Dermis microvascular lymphatic vessel endothelial cell (primary cell): ENCODE measurements at places on chromosomes 11 and 22. TPM values are rescaled to one million over a fixed set of nuclear protein-coding genes. Genes with fewer than 3 reads are reported as not detected.

Gene NCAPH2
- total RNA-seq: 22.0 and 22.2 TPM in 2 replicates

Gene RTN4RL2
- total RNA-seq: 0.13 TPM in 1 of 2 replicates, not detected in the other

DNA sequence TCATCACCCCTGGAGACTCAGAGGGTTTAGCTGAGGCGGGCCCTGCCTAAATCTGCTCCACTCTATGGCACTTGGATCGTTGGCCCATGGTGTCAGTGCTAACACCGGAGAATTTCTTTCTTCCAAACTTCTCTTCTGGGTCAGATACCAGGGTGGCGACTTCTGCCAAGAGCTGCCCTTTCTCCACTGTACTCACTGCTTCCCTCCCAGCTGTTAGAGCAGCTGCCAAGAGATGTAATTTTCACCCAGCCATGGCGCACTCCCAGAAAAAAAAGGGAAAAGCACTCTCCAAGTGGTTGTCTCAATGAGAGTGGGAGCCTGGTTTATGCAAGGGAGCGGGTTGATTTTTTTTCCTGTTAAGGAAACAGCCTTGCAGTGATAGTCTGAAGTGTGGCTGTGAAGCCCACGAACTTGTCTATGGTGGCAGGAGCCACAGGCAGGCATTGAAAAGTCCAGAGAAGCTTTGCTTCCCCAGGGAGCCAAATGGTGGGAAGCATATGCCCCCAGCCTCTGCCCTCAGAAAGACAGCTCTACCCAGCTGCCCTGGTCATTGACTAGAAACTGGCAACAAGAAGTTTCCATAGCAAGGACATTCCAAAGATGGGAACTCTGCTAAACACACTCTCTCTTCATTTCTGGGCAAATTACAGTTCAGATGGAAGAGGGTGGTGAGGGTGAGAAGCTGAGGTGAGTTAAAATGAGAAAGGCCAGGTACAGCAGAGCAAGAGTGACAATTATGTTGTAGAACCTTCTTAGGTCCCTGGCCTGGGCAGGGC is 10.7 kb downstream of the PCSK7 start:
- no peak for DNase-seq

GRCh38 chr22:48367731-48368130 is 1459.9 kb downstream of the BRD1 start:
- DNase-seq: no peak

DNA sequence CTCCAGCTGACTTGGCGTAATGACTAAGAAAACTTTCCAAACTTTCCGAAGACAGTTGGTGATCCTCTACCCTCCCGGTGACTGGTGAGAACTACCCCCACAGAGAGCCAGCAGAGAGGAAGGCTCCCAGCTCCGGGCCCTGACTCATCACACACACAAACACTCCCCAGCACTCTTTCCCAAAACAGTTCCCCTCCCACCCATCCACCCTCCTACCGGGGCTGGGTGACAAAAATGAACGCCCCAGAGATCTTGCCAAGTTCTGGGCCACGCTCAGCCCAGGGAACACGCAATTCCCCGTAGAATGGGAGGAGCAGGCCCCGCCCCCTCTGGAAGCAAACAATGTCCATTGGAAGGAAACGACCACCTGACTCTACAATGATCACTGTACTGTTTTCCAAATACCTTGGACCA is 21.3 kb upstream of the JAM3 start:
- DNase-seq: no peak

GRCh38 chr11:34970033-34970432 is 53.6 kb downstream of the PDHX start:
- no peak for DNase-seq

DNA sequence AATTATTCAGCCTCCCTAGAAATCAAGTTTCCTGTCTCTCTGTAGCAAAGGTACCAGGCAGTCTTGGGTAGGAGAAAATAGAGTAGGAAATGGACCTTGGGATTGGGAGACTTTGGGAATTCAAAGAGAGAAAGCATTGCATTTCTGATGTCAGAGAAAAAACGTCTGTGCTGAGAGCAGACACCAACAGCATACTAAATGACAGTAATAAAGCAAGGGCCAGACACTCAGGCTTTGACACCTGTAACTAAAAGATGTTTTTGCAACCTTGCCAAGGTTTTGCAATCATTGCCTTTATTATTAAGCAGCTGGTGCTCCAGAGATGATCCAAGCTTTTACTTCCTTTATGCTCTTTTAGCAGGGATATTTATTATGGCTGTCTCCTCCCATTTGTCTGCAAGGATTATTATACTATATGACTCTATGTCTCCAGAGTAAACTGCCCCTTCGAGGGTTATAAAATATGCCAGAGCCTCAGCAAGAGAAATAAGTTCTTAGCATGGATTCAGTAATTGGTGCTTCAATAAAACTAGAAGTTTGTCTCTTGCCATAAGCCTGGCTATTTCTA is 85.2 kb upstream of the GRAMD1B start:
- DNase-seq: no peak
